ENCODE measurements at places on chromosomes 2 and 18. TPM values are rescaled to one million over a fixed set of nuclear protein-coding genes. Genes with fewer than 3 reads are reported as not detected.

DNA sequence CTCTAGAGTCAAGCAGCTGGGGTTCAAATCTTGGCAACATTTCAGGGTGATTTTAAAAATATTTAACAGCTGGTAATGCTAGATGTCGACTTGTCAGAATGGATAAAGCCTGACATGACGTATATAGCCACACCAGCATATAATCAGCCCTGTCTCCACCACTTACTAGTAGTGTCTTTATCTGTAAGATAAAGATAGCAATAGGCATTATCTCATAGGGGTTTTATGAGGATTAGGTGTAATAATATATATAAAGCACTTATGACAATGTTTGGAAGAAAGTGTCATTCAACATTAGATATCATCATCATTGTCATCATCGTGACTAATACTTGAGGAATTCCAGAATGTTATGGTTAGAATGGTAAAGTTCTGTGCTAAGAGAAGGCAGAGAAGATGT lies 369.0 kb upstream of the CWC22 start:
- no peaks in the 10 kb centered on the region for H3K27me3 ChIP-seq
- H3K36me3 ChIP-seq = no peaks in the 10 kb centered on the region
- H3K27ac ChIP-seq = no peak overlapping the region

DNA sequence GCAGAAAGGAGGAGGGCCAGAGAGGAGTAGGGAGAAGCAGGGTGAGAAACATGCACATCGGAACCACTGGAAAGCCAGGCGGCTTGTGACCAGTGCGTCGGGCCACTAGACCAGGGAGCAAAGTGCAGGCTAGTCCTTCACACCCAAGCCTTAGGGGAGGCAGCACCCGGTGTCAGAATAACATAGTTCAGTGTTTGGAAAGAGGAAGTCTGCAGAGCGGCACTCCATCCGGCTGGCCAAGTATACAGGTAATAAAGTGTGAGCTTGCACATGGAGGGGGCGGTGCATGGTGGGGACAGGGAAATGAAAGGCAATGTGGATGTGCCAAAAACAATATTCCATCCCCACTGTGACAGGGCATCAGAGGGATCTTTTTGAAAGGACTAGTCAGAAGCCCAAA lies 69.7 kb downstream of the ZNF521 start:
- H3K36me3 ChIP-seq = no peaks in the 10 kb centered on the region
- no peak overlapping the region for H3K4me3 ChIP-seq
- no peak for DNase-seq
- no peaks in the 10 kb centered on the region for H3K27me3 ChIP-seq
- H3K4me1 ChIP-seq = peaks cover 28% of the 10 kb centered on the region
- H3K27ac ChIP-seq = no peak overlapping the region

- H3K36me3 ChIP-seq = no peaks in the 10 kb centered on the region
- DNase-seq = no peak
- H3K27ac ChIP-seq = no peak overlapping the region
- no peaks in the 10 kb centered on the region for H3K4me1 ChIP-seq
- H3K27me3 ChIP-seq = no peaks in the 10 kb centered on the region
- no peak overlapping the region for H3K4me3 ChIP-seq
These were observed 745.6 kb upstream of the RAB6C start for GRCh38 chr2:129233751-129234406.

GRCh38 chr2:191811807-191812602 lies 34.9 kb downstream of the CAVIN2 start:
- no peak overlapping the region for H3K4me3 ChIP-seq
- DNase-seq = no peak
- H3K27ac ChIP-seq = no peak overlapping the region
- H3K27me3 ChIP-seq = no peaks in the 10 kb centered on the region

ARHGAP15 gene
- total RNA-seq = not detected

All from osteocyte (in vitro differentiated cells).